Esophagus muscularis mucosa (tissue), 4 donors: ENCODE measurements at places on chromosomes 4 and X.

DNA sequence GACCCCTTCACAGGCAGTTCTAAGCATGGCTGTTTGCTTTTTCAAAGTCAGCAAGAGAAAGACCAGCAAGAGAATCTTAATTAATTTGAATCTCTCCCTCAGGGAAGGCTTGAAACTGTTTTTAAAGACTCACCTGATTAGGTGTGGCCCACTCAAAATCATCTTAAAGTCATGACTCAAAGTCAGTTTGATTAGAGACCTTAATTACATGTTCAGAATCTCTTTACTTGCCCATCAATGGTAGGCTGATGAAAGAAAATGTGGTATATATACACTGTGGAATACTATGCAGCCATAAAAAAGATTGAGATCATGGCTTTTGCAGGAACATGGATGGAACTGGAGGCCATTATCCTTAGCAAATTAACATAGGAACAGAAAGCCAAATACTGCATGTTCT lies 247.5 kb upstream of the PRKX start:
- DNase-seq, result no peak

DNA sequence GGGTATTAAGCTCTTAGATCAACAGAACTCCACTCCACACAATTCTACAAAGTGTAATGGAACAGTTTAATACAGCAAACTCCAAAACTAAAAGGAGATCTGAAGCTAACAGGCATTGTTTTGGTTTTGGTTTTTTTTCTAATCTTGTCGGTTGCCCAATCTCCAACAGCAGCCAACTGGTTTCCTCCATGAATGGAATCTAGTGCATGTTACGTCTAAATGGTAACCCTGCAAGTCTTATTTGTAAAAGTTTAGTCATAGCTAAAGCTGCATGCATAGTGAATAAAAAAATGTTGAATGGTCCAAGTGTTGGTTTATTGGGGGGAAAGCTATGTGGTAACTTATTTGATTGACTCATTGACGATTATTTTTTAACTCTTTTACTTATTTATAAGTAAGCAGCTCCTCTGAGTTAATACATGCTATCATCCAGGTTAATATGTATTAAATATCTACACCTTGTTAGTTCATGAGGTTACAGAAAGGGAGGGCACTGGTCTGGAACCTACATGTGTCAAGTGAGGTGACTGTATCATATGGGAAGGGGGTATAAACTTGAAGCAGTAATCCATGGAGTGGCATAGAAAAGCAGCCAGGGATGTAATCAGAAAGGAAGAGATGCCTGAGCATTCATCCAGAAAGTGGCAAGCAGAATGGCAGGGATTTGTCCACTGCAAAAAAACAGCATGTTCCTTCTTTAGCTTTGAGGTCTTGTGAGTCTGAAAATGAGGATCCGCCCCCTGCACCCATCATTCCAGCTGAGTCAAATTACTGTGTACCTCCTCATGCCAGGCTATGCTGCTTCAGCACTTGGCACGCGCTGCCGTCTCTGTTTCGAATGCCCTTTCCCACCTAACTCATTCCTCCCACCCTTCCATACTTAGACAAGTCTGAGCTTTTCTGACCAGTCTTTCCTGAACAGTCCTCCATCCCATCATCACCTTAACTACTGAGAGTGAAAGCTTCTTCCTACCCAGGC lies 81.7 kb downstream of the PDGFC start:
- peak; percentile 92 for DNase-seq

- no peak for DNase-seq
These were observed 5.7 kb downstream of the CYBB start for GRCh38 chrX:37785569-37785968.

GRCh38 chr4:52957220-52957686 lies 95.1 kb downstream of the RASL11B start:
- DNase-seq, result no peak

- DNase-seq, result no peak
These were observed 259.6 kb downstream of the UNC5C start for GRCh38 chr4:95289028-95289634.

DNA sequence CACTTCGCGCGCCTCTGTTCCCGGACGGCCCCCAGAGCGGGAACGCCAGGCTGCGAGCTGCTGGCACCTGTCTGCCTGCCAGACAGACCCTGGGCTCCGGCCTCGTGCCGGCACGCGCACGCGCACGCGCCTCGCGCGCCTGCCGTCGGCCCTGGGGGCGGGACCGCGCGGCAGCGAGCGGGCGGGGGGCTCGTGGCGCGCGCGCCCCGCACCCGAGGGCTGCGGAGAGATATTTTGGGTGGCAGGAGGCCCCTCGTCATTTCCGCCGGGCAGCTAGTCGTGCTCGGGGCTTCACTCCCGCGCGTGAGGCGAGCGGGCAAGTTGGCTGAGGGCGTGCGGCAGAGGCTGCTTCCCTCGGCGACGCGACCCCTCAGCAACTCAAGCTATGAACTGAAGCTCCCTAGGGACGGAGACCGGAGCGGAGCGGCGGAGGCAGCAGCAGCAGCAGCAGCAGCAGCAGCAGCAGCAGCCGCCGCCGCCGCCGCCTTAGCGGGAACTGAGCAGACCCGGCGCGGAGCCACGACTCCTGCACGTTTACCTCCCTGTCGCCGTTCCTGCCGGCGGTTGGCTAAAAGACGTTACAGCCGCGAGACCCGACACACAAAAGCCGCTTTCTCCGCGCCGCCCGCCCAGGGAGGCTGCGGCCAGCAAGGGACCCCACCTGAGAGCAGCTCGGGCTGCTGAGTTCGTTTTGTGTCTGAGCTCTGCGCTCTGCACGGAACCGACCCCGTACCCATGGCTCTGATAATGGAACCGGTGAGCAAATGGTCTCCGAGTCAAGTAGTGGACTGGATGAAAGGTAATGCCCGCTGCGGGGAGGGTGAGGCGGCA lies at the start of gene CNKSR2:
Gene CNKSR2, plus strand, starts transcription at position 256 of the 831 bp plus-strand sequence. Its CDS starts 480 bp downstream, at position 736.
- no peak for DNase-seq

GRCh38 chr4:142351958-142352357 lies 494.1 kb downstream of the INPP4B start:
- DNase-seq, result no peak

GRCh38 chrX:57984620-57985019 lies 74.4 kb upstream of the ZXDA start:
- DNase-seq, result no peak

DNA sequence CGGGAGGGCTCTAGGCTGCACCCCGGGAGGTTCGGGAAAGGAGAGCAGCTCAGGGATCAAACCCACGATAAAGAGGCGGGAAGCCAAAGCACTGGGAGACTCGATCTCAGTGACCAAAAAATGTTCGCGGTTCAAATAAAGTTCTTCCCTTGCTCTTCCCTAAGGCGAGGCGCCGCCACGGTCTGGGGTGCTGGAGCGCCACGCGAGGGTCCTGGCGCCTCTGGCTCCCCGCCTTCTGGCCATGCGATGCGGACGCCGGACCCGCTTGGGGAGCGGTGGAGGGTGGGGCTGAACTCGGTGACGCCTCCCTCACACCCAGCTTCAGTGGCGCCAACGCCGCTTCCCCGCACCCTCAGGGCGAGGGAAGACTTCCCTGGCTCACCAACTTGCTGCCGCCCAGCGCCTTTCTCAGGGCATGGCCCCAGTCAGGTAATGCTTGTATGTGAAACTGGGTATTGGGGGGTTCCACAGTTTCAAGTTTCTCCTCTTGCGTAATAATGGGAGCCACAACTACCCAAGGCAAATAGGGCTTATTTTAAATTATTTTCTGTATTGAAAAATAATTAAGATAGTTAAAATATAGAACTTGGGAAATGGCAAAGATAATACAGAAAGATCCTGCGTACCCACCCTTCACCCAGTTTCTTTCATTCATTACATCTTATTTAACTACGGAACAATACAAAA lies at the start of gene QRFPR:
Gene QRFPR, minus strand, starts transcription at position 243 of the 687 bp plus-strand sequence. CDS start 371 bp downstream, outside the sequence.
- no peak for DNase-seq

DNA sequence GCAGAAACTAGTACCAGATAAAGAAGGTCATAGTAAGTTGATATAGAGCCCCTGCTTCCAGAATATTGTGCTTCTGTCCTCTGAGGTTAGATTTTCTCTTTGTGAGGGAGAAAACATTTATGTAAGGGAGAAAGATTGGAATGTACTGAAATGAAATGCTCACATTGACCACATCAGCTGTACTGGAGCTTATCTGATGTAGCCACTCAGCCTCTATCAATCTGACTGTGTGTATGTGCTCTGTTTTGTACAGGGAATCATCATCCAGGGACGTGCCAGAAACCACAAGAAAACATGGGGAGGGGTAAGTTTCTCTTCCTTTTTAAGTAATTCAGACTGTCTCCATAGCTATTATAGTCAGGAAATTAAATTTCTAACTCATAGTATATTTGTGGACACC lies 56.8 kb downstream of the PRRG1 start:
- no peak for DNase-seq

DNA sequence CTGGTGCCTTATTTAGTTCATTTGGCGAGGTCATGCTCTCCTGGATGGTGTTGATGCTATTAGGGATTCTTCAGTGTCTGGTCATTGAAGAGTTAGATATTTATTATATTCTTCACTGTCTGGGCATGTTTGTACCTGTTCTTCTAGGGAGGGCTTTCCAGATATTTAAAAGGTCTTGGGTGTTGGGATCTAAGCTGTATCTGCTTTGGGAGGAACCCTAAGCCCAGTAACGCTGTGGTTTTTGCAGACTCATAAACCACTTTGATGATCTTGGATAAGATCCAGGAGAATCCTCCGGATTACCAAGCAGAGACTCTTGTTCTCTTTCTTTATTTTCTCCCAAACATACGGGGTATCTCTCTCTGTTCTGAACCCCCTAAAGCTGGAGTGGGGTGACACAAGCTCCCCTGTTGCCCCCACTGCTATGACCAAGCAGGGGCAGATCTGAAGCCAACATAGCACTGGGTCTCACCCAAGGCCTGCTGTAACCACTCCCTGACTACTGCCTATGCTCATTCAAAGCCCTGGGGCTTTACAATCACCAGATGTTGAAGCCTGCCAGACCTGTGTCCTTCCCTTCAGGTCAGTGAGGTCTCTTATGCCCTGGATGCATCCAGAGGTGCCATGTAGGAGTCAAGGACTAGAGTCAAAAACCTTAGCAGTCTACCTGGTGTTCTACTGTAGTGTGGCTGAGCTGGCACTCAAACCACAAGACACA lies 187.6 kb downstream of the GUCY2F start:
- no peak for DNase-seq

- DNase-seq, result no peak
These were observed 3.2 kb downstream of the SNX25 start for GRCh38 chr4:185212581-185212980.

DNA sequence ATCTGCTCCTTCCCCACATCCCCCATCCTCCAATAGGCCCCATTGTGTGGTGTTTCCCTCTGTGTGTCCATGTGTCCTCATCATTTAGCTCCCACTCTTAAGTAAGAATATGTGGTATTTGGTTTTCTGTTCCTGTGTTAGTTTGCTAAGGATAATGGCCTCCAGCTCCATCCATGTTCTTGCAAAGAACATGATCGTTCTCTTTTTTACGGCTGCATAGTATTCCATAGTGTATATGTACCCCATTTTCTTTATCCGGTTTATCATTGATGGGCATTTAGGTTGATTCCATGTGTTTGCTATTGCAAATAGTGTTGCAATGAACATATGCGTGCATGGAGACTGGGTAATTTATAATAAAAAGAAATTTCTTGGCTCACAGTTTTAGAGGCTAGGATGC lies 31.5 kb downstream of the GRK4 start:
- DNase-seq, result no peak

DNA sequence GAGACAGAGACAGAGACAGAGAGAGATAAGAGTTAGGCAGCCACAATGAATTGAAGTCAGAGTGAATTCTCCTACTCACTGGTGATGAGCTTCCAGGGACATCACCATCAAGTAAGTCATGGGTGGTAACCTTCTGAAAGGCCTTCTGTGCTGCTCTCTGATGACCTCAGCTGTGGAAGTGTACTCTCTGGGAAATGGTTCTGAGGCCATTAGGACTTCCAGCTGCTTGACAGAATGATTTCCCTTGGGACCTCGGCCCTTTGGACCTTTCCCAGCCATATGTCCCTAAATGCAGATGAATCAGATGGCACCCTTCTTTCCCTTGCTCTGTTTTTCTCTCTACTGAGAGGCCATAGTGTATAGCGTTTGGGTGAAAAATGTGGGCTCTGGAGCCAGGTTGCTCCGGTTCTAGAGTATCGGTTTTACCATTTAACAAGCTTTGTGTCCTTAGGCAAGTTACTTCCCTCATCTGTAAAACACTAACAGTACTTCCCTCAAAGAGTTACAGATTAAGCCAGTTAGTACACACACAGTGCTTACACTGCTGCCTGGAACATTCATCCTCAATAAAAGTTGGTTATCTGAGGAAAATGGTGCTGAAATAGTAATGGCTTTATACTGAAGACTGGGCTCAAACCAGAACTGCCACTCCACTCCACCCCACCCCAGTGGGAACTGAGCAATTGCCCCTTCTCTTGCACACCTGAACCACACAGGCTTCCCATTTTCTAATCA lies 7.6 kb downstream of the SEPTIN11 start:
- DNase-seq, result no peak

DNA sequence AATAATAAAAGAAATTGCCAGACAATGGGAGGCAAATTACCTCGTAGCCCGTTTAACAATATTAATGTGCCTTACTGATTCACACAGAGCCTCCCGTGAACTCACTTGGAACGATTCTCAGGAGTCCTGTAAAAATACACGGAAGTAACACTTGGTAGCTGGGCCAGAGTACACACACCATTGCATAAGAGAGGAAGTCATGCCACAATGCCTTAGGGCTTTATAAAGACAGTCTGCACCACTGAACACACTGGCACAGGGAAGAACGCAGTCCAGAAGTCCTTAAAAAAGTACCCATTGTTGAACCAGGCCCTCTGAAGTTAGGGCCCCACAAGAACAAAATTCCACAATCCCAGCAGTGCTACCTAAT lies 15.1 kb downstream of the SLC2A9 start:
- DNase-seq, result no peak

- DNase-seq, result no peak
These were observed 288.6 kb downstream of the NAF1 start for GRCh38 chr4:162878096-162878495.

GRCh38 chrX:15170927-15171326 lies 99.0 kb downstream of the ASB9 start:
- no peak for DNase-seq

DNA sequence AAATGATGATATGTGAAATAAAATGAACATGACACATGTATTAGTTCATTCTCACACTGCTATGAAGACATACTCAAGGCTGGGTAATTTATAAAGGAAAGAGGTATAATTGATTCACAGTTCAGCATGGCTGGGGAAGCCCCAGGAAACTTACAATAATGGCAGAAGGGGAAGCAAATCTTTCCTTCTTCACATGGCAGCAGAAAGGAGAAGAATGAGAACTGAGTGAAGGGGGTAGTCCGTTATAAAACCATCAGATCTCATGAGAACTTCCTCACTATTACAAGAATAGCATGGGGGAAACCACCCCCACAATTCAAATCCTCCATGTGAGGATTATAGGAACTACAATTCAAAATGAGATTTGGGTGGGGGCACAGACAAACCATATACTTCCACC lies 243.9 kb upstream of the GYPA start:
- no peak for DNase-seq

DNA sequence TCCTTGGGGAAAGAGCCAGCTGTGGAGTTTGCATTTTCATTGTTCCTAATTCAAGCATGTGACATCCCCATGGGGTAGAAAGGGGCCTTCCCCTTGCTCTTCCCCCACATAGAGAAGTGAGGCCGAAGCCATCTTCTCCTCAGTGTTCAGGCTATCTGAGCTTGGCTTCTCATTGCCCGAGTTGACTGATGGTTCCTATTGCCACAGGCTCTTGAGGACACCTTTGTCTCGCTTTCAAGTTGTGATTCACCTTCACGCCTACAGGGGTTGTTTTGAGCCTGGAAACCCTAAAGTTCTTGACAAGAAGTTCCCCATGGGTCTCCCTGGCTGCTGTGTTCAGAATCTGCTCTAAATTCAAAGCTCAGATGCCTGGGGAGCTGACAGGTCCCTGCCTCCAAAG lies 25.0 kb downstream of the CCNQ start:
- no peak for DNase-seq
